ENCODE measurements at places on chromosomes 7 and 10.

- DNase-seq: no peak
These were observed 25.1 kb downstream of the NEBL start for GRCh38 chr10:20871970-20872369.

- no peak for DNase-seq
These were observed 48.1 kb upstream of the GATA3 start for GRCh38 chr10:8006274-8006999.

GRCh38 chr7:30740417-30741181 is 11.3 kb upstream of the INMT start:
- peak; percentile 67 for DNase-seq

DNA sequence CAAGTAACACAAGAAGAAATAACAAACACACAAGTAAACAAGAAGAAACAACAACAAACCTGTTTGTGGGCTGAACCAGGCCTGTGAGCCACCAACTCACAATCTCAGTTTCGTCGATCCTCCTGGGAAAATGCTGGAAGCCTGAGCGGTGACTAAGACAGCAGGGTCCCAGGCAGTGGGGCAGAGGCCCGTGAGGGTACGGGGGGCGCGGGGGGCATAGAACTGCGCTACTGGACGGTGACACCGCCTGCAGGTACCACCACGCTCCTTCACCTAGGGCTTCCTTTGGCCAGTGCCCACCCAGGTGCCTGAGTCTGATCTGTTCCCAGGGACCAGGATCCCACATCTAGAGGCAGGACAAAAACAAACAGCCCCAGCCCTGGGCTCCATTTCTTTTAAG is 3.4 kb upstream of the CALN1 start:
- DNase-seq: no peak

DNA sequence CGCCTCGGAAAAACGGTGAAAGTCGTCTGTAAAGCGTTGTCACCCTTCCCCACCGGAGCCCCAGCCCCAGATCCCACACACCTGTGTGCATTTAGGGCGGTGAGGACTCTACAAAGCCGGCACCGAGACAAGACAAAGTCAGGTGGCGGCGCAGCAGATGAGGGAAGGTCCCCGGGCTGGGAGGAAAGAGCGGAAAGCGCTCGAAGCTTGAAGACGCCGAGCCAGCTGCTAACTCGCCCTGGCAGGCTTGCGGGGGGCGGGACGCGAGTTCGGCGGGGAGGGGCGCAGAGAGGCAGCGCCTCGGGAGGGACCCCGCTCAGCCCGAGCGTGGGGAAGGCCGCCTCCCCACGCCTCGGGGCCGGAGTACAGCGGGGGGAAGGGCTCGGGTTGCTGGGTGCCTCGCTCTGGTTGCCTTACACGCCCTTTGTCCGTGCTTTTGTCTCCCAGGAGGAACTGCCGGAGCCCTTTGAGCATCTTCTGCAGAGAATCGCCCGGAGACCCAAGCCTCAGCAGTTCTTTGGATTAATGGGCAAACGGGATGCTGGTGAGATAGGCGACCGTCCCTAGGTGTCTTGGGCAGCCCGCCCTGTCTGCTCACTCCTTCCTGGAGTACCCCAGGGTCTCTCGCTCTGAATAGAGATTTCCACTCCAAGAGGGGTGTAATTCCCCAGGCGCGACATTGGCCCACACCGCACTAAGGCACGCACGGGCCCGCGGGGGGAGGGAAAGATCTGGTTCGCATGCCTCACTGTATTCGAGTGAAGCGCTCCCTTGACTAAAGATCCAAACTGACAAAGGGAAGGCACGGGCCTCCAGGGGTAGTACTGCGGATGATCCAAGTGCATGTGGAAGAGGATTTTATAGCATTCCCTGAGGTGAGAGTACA is 1.6 kb downstream of the TAC1 start:
- DNase-seq: no peak

DNA sequence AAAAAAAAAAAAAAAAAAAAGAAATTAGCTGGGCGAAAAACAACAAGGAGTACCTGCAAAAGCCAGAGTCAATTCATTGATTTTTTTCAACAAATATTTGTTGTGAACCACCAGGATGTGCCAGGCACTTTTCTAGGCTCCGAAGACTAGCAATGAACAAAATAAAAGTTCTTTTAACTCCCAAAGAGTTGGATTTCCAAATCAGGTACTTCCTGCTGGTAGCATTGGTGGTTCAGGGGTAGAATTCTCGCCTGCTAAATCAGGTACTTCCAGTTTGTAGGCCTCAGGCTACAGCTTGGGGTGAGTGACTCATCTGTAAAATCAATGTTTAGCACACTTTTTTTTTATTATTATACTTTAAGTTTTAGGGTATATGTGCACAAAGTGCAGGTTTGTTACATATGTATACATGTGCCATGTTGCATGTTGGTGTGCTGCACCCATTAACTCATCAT is 10.9 kb downstream of the PPA1 start:
- DNase-seq: no peak

DNA sequence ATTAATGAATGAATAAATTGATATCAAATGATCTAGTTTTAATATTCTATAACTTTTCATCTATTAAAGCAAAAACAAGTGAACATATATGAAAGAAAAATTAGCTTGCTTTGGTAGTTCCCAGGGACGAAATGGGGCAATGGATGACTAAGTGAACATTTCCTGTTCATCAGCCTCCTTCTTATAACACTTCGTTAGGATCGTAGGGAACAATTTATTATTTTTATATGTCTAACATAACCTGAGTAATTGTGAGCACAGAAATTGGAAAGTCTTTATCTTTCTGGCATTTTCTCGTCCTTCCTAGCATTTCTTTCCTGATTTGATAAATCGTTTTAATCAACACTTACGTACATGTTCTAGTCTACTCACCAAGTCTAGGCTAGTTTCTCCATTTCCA is 59.1 kb upstream of the PPP1R3C start:
- DNase-seq: no peak

Data from T-helper 17 cell (primary cell).